ENCODE measurements at places on chromosomes 2 and 18. TPM values are rescaled to one million over a fixed set of nuclear protein-coding genes. Genes with fewer than 3 reads are reported as not detected.

Gene PPP1R7
- 64.1 TPM for total RNA-seq

Gene TCF23
- not detected for total RNA-seq

Gene ANKRD30B
- total RNA-seq: 1.9 TPM

Gene KCNG3
- under 0.01 TPM for total RNA-seq

Gene REEP1
- under 0.01 TPM for total RNA-seq

Gene TMEM178A
- total RNA-seq: 0.43 TPM

Gene ANKRD30BL
- total RNA-seq: not detected

Measured in fibroblast of villous mesenchyme (primary cell).